ENCODE measurements at places on chromosomes 12 and 14.

GRCh38 chr12:110339184-110339952, 58.3 kb downstream of the ATP2A2 start:
- DNase-seq = no peak

GRCh38 chr12:5623411-5623810, 191.5 kb downstream of the NTF3 start:
- DNase-seq = no peak

DNA sequence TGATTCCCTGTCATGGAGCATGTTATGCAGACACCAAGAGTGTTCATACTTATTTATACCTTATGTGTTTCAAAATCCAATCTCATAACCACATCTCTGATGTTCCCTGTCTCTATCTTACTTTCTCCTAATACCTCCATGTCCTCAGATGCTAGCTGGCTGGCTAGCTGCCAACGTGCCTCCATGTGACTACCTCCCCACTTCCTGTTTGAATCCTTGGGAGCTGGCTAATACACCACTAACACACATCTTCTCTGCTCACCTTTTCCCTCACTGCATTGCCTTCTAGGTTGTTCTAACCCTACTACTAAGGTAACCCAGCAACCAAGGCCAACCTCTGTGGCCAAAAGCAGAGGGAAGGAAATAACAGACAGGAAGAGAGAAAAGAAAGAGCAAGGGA, 27.3 kb downstream of the TTC5 start:
- no peak for DNase-seq

DNA sequence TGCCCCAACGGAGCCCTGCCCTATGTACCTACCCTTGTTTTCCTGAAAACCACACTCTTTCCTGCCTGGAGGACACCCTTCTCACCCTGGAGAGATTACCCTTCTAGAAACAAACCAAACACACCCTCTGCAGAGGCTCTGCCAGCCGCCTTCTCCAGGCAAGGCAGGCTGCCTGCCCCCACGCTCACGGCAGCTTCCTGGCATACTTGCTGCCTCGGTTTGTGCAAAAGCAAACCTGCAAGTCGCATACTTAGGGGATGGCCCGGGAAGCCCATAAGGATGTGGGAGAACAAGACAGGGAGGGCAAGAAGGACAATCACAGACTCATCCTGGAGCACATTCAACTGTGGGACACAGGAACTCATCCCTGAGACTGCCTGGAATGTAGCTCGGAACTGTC, 154.0 kb upstream of the DIO3 start:
- no peak for DNase-seq

DNA sequence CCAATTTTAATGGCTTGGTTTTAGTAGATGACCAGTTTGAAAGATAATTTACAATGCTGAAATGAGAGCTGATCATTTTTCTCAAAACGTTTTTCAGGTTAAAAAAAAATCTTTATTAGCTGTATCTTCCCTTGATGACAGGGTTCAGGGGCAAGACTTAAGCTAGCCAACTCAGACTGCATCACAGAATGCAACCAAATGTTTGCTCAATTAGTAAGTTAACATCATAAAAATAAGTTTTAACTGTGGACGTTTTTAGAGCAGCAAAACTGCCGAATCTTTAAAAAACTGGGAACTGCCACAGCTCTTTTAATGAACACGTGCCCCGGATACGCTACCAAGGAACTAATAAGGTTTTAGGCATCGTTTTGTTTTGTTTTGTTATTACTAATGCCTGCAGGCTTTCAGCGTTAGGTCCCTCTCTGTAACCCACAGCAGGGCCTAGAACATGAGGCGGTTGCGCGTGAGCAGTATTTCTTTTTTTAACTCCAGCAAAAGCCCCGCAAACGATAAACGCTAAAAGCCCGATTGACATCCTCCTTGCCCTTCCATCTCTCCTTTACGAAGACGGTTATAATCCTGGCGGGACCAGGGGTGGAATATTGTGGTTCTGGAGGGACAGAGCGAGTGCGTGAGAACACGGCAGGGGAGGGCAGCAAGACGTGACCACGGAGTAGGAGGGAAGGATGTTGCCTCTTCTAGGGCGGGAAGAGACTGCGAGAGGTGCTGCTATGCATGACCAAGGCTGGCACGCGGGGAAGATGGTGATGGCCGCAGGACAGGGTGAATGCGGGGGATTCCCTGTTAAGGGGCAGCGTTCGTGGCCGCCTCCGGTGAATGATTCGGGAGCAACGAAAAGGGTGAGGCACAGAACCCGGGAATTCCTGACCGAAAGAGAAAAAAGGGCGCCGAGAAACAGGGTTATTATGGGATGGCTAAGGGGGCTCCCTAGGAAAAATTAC, 652 bp downstream of the SUPT16H start:
- DNase-seq = no peak

- DNase-seq = no peak
These were observed 63.0 kb downstream of the NOC4L start for GRCh38 chr12:132207083-132207775.

DNA sequence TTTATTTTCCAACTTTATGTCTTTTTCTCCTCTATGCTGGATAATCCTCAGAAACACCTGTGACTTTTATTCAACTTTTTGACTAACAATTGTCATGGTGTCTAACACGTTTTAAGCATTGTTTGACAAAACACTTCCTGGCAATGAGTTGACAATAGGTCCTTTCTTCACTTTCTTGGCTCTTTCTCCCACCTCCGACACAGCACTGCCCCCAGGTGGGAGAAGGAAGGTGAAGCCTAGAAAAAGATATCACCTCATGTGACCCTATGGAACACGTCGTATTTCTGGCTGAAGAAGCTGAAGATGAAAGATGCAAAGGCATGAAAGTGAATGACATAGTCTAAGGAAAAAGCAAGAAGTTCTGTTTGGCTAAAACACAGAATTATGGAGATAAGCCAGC, 430.0 kb downstream of the ETNK1 start:
- no peak for DNase-seq

GRCh38 chr12:50545786-50546185, 41.0 kb downstream of the DIP2B start:
- no peak for DNase-seq

DNA sequence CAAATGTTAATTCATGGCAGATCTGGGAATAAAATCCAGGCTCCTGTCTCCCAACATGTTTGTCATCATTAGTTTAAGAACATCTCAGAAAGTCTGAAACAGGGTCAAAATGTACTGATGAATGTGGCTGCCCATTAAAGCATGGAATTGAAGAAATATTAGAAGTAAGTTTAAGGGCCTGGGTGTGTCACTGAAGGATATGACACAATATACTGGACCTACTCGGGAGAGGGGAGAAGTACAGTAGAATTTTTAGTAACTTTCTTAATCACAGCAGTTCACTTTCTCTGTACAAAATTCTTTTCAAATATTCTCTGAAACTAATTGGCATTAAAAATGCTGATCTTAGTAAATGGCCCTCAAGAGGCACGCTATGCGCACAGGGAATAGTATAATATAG, 185.5 kb downstream of the ETV6 start:
- no peak for DNase-seq

- no peak for DNase-seq
These were observed 3.2 kb downstream of the MGST1 start for GRCh38 chr12:16350682-16351081.

GRCh38 chr14:105421723-105422615, 2.3 kb downstream of the MTA1 start:
- DNase-seq = peak; percentile 64

- no peak for DNase-seq
These were observed 113.8 kb downstream of the KCNK10 start for GRCh38 chr14:88209273-88209672.

DNA sequence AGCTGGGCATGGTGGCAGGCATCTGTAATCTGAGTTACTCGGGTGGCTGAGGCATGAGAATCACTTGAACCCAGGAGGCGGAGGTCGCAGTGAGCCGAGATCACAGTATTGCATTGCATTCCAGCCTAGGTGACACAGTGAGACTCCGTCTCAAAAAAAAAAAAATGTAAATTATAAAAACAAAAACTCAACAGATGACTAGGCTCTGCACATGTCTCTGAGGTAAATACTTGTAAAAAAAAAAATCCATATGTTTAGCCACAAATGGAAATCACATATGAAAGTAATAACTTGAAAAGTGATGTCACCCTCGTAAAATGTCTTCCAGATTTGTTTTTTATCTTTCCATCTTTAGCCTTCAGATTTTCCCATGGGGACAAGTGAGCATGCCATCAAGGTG, 85.0 kb downstream of the KICS2 start:
- no peak for DNase-seq

DNA sequence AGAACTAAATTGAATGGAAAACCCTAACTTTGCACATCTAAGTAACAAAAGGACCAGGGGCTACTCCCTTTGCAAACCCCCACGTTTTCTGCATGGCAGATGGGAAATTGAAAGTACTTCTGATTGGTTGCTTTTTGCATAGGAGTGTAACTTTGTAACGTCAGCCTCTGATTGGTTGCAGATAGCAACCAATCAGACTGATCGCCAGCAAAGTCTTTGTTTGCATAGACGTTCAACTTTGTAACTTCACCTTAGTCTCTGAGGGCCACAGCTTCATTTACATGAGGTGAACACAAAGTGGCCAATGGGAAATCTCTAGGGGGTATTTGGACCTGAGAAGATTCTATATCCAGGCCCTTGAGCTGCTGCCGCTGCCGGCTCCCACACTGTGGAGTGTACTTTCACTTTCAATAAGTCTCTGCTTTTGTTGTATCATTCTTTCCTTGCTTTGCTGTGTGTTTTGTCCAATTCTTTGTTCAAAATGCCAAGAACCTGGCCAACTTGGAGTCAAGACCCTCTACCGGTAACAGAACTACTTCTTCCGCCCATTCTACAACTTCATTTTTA, 102.5 kb upstream of the PRICKLE1 start:
- no peak for DNase-seq

DNA sequence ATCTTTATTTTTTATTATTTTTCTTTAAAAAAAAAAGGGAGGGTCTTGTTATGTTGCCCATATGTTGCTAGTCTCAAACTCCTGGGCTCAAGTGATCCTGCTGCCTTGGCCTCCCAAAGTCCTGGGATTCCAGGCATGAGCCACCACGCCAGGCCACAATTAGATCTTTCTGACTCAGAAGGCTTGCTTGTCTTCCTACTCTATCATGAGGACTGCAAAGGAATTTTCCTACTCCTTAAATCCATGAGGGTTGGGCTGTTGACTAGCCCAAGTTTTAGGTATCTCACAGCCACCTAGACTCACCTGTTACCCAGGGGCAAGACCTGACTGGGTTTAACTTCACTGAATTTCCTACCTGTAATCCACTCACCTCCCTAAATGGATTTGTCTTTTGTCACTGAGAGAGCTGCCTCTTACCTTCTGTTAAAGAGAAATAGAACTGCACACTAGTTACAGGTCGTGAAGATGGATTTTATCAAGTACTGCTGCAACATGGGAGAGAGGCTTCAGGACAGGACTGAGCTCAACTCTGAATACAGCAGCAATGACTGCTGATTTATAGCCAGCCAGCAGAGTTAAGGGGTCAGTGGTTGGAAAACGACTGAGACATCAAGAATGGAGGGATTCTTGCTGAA, 72.3 kb downstream of the B4GALNT3 start:
- DNase-seq = no peak

- DNase-seq = peak; percentile 50
These were observed 2.8 kb downstream of the KRT7 start for GRCh38 chr12:52235822-52236361.

DNA sequence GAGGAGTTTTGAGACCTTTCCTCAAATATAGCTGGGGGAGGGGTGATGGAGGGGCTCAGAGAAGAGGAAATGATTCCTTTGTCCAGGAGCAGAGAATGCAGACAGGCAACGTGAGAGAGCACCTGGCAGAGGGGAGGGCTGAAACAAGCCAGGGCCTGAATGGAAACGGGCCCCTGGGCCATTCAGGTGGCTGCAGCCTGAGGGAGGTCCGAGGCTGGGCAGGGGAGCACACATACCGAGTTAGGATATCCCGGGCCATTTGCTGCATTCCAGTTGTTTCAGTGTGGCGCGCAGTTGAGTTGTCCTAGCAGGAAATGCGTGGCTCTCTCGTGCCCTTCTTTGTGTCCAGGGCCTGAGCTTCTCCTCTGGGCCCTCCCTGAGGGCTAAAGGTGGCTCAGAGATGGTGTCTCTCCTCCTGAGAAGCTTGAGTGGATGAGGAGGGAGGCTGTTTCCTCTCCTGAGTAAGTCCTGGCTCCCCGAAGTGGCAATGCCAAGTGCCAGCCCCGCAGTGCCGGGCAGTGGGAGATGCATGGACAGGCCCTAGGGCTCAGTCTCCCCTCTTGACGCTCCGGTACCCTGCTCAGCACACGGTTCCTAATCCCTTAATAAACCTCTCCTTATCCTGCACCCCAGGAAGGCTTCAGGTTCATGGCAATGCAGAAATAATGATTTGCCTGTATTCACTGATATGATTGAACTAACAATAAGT, 85.5 kb upstream of the VRK1 start:
- DNase-seq = no peak

DNA sequence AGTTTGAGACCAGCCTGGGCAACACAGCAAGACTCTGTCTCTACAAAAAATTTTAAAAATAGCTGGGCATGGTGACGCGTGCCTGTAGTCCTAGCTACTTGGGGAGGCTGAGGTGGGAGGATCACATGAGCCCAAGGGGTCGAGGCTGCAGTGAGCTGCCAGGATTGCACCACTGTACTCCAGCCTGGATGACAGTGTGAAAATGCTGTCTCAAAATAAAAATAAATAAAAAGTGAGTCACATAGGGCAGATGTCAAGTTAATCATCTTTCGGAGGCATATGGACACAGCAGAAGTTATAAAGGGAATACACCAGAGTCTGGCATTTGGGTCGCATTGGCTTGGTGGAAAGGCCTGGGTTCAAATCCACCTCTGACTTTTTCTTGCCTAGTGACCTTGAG, 92.7 kb downstream of the PHETA1 start:
- no peak for DNase-seq

DNA sequence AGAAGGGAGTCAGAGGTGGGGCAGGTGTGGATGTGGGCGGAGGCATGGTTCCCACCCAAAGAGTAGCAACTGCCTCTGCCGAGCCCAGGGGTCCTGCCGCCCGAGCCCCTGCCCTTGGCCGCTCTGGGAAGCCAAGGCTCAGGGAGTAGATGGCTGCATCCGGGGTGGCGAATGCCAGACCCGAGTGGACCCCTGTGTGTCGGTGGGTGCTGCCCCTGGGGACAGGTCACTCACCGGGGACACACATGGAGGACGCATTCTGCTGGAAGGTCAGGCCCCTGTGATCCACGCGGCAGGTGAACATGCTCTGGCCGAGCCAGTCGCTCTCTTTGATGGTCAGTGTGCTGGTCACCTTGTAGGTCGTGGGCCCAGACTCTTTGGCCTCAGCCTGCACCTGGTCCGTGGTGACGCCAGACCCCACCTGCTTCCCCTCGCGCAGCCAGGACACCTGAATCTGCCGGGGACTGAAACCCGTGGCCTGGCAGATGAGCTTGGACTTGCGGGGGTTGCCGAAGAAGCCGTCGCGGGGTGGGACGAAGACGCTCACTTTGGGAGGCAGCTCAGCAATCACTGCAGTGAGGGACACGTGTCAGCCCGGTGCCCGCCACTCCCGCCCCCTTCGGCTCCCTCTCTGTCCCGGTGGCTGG, 329.0 kb downstream of the TMEM121 start:
- peak; percentile 70 for DNase-seq

GRCh38 chr12:93003531-93004239, 74.6 kb upstream of the EEA1 start:
- DNase-seq = no peak

- DNase-seq = no peak
These were observed 325.7 kb downstream of the CEP128 start for GRCh38 chr14:80615831-80616230.

GRCh38 chr14:43341921-43342320, 1165.2 kb downstream of the FSCB start:
- no peak for DNase-seq

Data from suprapubic skin (tissue), 4 donors.